Spinal cord (tissue), 10 donors: ENCODE measurements at places on chromosomes 12 and 14. TPM values are rescaled to one million over a fixed set of nuclear protein-coding genes. Genes with fewer than 3 reads are reported as not detected.
A peak's percentile ranks its signal among the peaks of the same experiment; 100 is the strongest.

DNA sequence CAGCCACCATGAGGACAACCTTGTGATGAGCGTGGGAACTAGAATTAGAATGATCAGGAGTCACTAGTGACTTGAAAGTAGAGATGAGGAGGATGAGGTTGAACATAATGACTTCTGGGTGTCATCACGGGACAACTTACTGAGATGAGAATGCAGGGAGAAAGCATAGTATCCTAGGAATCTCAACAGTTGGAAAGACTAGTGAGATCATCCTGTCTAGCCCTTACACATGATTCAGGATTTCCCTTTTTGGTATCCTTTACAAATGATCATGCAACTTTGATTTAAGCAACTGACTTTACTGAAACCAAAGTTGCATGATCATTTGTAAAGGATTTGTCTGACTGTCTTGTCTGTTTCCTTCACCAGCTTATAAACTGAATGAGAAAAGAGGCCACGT, 51.8 kb upstream of the HIF1A start:
- DNase-seq, result no peak

DNA sequence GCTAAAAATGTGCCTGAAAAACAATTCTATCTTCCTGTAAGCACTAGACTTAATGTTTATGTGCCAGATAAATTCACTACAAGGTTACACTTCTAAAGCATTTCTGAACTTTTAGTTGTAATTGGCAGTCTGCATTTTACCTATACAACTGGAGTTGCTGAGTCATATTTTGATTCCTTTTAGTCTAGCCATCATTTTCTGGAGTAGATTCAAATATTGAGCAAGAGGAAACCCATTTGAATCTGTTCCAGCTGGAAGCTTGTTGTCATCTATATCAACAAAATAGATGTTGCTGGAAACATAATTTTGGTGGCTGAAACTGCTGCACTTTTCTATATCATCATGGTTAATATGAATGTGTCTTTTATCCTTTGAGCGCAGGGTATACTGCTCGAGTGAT, 122.2 kb upstream of the CCDC175 start:
- DNase-seq, result no peak

DNA sequence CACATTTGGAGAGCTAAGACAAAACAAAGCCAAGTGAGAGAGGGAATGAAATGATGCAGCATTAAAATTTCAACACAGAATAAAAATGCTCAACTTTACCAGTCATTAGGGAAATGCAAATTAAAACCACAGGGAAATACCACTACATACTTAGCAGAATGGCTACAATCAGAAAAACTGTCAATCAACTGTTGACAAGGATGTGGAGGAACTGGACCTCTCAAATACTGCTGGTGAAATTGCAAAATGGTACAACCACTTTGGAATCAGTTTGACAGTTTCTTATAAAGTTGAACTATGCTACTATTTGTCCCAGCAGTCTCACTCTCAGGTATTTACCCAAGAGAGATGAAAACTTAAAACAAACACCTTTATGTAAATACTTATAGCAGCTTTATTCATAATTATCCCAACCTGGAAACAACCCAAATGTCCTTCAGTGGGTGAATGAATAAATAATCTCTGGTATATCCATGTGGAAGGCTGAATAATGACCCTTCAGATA, 43.8 kb upstream of the KTN1 start:
- no peak for DNase-seq

DNA sequence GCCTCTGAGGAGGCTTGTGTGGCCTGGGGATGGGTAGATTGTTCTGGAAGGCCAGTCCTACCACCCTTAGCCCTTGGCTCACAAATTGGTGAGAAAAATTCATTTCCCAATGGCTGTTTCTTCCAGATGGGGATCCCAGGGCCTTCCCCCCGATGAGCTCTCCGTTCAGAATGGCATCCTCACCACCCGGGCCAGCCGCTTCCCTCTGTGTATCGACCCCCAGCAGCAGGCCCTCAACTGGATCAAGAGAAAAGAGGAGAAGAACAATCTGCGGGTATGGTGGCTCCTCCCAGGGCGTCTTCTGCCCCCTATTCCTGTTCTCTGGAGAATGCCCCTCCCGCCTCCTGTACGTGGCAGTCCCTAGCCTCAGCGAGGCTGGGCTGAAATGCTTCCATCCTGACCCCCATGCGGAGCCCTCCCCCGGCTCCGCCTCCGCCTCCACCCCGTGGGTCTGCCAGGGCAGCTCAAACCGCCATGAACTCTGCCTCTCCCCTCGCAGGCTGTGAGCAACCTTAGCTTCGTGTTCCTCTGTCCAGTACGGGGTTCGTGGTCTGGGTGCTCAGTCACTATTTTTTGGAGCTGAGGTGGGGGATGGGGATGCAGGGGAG, 57.8 kb downstream of the CCDC92 start:
- no peak for DNase-seq

DNA sequence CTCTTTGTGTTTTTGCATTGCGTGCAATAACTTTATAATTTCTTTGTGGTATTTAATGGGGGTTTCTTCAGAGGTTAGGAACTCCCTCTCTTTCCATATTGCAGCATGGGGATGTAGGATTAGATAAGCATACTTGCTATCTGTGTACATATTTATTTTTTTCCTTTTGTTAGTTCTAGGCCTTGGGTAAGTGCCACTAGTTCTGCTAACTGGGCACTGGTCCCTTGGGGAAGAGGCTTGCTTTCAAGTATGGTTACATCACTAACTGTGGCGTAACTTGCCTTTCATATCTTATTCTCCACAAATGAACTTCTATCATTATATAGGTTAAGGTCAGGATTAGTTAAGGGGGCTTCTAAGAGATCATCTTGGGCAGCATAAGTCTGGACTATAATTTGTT, 31.5 kb upstream of the SLCO1B3 start:
- DNase-seq, result no peak

OTUB2 gene
- total RNA-seq, result 4.1 TPM

DNA sequence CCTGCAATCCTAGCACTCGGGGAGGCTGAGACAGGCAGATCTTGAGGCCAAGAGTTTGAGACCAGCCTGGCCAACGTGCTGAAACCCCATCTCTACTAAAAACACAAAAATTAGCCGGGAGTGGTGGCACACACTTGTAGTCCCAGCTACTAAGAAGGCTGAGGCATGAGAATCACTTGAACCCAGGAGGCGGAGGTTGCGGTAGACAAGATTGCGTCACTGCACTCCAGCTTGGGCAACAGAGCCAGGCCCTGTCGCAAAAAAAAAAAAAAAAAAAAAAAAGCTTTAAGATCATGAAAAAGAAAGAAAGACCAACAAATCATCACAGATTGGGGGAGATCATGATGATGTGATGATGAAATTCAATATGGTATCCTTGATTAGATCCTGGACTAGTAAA, 30.6 kb downstream of the WDR89 start:
- no peak for DNase-seq

DNA sequence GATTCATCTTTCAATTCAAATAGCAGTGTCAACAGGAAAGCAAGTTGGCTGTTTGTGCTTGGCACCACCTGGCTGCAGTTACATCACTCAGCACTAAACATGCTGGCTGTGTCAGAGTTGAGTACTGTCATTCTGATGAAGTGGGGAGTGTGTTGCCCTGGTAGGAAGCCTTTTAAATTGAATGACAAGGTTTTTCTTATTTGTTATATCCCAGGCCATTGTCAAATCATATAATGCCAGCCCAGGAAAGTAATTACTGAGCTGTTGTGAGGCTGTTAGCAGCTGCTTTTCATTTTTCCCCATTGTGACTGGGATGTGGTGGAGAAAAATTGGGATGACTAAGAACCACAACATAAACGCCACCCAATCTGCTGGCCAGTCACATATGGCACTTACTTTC, 106.5 kb upstream of the PRKD1 start:
- no peak for DNase-seq

DNA sequence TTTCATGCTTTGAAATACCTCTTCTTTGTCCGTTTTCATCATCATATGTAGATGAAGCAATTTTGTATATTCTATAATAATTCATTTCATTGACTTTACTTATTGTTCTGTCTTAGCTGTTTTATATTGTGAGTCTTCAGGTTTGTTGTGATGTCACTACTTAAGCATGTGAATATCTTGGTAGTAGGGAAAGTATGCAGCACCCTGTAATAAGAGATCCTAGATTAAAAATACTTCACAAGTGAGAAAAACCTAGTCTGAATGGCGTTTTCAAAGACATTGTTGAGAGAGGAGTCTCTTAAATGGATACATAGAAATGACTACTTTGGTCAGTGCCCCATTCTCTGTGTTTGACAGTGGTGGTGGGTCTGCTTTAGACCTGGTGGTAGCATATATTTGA, 61.4 kb downstream of the SLC16A7 start:
- no peak for DNase-seq

DNA sequence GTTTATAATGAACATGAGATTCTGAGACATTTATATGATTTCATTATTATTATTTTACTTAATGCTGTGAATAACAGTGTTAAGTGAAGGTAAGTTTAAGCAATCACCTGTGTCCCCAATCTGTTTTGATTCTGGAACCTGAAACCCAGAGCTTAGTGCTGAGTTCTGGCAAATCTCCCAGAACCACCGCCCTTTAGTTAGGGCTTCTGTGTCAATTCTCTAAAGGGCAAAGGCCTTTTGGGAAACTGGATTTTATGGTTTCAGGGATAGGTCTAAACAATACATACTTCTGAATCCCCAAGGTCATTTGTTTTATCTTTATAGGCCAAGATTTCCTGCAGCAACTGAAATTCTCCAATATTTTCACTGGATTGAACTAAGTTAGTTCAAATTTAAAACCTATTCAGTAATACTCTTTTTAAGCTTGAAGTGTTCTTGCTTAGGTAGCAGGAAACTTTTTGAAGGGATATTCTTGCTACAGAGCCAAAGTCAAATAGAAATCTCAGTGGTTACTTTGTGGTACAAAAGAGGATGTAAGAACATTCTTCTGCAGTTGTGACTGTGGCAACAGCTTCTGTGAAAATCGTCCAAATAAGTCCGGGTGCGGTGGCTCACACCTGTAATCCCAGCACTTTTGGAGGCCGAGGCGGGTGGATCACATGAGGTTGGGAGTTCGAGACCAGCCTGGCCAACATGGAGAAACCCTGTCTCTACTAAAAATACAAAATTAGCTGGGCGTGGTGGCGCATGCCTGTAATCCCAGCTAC, 10.0 kb upstream of the PKP2 start:
- DNase-seq, result no peak

DNA sequence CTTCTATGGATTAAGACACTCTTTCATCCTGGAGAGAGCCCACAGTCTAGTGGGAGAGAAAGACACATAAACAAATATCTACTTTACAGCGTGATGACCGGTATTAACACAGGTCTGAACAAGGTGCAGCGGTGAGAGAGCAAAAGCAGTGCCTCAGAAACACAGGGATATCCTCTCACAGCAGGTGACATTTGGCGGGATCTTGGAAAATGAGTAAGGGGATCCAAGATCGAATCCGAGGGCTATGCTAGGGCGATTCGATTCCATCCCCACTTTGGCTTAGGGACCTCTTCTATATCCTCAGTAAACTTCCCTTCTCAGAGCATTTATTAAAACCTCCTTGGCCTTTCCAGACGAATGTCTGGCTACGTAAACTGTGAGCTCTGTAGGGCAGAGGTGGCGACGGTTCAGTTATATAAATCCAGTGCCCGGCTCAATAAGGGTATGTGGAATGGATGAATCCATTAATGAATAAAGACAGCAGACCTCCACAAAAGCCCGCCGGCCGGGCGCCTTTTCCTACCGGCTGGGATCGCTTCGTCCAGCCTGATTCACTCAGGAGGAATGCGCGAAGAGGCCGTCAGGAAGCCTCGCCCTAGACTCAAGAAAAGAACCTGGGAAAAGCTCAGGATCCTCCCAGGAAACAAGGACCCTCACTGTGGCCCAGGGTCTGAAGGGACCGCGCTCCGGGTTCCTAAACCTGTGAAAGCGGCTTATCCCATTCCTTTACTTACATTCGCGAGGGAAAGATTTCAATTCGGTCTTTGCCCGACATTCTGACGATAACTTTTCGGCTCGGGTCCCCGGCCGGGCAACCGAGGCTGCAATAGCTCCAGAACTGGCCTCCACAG, 455 bp downstream of the ATP6V1D start:
- DNase-seq, result no peak

GZMB gene
- 0.17 TPM for total RNA-seq

SERPINA1 gene
- 8.6 TPM for total RNA-seq

GRCh38 chr12:51677284-51677968, 86.4 kb downstream of the SCN8A start:
- peak; percentile 88 for DNase-seq

ARL6IP4 gene
- 44.3 TPM for total RNA-seq

- no peak for DNase-seq
These were observed 14.9 kb downstream of the SLC38A2 start for GRCh38 chr12:46357438-46358324.

DNA sequence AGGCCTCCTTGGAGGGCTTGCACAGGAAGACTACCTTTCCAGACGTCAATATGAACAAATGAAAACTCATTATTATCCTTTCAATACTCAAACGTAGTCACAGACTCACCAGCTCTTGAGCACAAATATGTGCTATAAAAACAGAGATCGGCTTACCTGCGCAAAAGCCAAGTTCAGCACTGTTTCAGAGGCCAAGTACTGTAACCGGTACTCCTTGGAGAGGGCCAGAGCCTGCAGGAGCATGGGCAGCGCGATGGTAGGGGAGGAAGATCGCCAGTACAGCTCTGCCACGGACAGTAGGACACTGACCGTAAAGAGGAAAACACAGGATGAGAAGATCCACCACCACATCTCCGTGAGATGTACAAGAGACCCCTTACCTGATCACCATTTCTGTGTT, 21.6 kb upstream of the CAMKK2 start:
- DNase-seq, result no peak

IL26 gene
- not detected for total RNA-seq

C1QL4 gene
- total RNA-seq, result 3.8 TPM

TOMM20L gene
- not detected for total RNA-seq

RD3L gene
- total RNA-seq, result not detected

DNA sequence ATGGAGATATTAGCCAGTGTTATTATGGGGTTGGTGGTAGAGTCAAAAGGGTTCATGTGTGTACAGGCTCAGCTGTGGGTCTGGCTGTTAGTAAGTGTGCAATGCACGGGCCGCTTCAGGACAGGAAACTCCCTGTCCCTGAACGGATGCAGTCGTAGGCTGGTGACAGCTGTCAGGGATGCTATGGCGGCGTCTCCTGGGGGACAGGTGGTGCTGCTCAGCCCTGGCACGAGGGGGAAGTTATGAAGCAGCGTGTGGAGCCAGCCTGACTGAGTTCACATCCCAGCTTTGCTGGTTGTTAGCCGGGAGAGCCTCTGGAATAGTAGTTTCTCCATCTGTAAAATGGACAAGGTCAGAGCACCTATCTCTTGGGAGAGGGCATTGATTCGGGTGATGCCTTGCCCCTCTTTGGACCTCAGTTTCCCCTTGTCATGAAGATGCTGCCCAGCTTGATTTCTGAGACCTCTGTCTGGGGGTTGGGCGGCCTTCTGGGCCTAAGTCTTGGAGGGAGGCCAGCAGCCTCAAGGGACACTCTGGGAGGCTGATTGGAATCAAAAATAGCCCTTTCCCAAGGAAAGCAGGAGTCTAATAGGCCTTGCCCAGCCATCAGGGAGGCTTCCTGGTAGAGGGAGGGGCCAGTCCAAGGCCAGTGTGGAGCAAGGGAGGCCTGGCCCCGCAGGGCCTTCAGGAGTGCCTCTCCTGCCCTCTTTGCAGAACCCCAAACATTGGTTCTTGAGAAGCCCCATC, 7.1 kb downstream of the ASB2 start:
- DNase-seq, result no peak

PZP gene
- total RNA-seq, result 0.39 TPM
